ENCODE measurements at places on chromosomes 12 and 14.

DNA sequence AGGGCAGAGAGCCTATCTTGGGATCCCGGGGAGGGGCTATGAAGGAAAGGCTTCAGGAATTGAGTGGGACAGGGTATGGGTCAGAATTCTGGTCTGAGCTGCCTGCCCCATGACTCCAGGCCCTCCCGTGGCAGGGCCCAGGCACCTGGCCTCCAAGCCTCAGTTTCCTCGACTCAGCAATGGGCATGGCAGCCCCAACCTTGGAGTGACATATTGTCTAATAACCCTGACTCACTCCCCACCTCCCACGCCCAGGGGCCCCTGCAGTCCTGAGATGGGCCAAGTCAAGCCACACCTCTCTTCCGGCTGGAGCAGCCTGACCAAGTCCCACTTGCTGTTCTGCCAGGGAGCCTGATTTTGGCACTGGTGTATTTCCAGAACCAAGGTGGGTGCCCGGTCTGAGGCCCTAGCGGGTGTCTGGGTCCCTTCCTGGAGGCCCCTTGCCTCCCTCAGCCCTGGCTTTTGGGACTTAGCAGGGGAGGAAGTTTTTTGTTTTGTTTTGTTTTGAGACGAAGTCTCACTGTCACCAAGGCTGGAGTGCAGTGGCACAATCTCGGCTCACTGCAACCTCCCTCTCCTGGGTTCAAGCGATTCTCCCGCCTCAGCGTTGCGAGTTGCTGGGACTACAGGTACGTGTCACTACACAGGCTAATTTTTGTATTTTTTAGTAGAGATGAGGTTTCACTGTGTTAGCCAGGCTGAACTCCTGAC lies 40.3 kb upstream of the RCOR1 start:
- DNase-seq = no peak

DNA sequence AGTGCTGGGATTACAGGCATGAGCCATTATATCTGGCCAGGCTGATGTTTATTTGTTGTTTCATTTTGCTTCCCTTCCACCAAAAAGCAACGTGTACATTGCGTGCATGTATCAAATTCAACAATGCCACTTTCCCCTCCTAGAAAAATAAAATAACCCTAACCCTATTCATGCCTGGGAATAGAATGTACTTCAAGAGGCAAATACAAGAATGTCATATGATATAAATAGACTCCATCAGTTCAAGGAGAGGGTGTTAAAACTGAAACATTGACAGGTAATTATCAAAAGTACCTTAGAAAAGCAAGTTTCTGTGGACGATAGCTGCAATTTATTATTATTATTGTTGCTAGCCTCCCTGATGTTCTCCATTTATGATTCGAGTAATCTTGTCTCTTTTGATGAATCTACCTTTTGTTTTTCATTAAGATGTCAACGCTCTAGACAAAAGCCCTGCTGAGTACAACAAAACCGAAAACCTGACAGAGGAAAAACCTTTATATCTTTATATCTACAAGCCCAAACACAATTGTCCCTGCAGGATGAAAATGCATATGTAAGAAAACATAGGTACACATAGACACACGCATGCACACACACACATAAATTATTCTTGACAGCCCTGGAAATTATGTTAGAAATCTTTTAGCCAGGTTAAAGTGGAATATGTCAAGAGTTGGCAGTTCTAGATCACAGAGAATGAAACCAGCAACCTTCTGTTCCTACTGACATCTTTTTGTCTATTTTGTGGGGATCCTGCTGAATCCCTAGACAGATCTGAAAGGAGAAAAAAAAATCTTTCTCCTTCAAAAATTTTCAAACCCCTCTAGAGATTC lies 98.9 kb downstream of the BTG1 start:
- DNase-seq = no peak

GRCh38 chr12:10409392-10409791 lies at the start of gene KLRC4:
KLRC4 (minus strand) TSS chr12:10409757; CDS start chr12:10409575, 182 bp downstream.
- DNase-seq = no peak

DNA sequence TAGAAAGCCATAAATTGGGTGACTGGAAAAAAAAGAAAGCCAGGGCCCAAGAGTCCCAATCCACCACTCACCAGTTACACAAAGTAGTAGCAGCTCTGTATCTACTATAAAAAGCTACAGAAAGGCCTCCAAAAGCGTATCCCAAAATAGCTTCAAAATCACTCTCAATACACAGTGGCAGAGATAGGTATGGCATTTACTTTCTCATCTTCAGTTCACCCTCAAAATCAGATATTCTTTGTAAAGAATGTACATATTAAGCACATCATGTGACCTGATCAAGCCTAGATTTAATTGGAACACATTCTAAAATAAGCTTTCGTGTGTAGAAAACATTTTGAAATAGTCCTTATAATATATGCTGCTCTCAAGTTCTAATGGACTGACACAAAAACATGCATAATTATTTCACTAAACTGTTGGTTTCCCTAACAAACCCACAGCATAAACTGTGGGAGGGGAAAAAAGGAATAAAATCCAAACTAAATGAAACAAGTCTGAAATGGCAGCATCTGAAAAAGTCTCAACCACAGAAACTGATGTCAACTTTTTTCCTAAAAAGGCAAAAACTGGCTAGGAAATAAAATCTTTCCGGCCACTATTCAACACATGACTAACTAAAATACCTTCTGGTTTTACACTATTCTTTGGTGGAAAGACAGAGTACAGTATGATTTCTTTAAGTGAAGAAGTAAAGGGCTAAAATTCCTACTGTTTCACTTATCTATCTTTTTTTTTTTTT lies 25.9 kb downstream of the UBE2N start:
- no peak for DNase-seq

DNA sequence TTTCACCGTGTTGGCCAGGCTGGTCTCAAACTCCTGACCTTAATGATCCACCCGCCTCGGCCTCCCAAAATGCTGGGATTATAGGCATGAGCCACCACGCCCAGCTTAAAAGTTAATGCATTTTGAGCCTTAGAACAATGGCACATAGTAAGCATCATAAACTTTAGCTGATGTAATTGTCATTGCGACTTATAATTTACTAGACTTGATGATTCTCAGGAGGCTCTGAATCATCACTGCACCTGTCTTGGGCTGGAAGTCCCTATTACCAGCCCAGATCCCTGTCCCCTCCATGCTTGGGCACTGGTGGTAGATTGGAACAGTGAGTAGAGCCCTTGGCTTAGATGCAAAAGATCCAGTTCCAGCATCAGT lies 26.1 kb downstream of the KMT5A start:
- no peak for DNase-seq

GRCh38 chr14:83196236-83196635 lies 1662.6 kb upstream of the SEL1L start:
- no peak for DNase-seq

DNA sequence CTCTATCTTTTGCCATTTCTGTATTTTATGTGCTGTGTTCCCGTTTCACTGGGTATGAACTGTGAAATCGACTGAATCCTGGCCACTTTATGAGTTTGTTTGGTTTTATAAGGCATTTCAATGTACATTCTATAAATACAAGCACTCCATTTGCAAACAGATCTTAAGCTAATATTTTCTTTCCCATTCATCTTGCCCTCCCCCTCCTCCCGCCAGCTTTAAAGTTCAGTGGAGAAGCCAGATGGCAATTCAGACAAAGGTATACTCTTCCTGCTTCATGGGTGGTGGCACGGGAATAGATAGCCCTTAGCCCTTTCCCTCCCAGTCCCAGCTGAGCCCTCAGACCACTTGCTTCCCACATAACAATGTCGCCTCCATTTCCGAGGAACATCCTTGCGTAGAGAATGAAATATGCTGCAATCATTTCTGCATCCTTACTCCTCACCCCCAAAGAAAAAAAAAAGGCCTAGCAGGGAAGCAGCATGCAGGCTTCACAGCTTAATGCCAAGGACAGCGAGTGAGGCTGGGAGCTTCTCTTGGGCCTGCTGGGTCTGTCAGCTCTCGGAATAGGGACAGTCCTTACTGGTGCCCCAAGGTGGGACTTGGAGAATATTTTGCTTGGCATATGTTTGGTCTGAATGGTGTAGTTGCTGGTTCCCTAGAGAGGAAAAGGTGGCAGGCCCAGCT lies 52.8 kb upstream of the SRSF5 start:
- no peak for DNase-seq

DNA sequence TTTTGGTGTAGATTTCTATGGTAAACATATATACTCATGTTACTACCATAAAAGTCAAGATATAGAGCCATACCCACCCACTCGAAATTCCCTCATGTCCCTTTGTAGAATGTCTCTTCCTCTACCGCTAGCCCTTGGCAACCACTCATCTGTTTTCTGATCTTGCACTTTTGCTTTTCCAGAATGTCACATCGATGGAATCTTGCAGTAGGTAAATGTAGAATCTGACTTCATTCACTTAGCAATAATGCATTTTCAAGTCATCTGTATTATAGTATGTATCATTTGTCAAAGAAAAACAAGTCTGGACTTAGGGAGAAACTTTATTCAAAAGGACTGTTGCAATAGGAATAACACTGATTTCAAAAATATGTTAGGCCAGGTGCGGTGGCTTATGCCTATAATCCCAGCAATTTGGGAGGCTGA lies 19.3 kb upstream of the CLEC2D start:
- peak; percentile 20 for DNase-seq

GRCh38 chr12:122354958-122355641 lies 67.4 kb downstream of the CLIP1 start:
- no peak for DNase-seq

DNA sequence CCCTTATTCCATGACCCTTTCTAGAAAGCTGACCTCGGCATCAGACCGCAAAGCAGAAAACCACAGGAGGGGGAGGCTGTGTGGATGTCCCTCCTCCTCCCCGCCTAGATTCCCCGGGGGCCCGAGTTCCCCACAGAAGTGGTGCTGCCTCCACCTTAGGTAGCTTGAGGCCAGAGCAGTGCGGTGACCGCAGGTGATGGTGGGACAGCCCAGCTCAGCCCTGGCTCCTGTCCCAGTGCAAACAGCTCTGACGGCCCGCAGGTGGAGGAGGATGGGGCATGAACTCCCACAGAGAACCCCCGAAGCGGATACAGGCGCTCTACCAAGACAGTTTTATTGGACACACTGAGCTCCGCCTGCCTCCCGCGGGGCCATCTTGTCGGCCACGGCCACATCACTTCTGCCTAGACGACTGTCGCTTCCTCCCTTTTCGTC lies 19.5 kb downstream of the ARL6IP4 start:
- peak; percentile 56 for DNase-seq

DNA sequence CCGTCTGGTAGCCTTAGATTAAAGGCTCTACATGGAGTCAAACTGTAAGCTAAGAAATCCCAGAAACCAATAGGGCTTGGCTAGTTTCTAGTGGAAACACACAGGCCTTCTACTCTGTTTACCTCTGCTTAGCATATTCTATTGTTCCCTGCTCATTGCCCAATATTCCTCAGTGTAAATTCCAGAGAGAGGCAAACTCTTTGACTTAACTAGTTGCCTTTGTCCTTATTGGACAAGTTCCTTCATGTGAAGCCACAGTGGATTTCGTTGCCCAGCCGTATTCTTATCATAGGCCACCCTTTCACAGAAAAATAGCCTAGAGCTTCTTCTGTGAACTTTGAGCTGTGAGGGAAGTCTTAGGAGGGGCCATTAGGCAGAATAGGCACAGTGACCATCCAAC lies 186.1 kb downstream of the PLCZ1 start:
- DNase-seq = no peak

DNA sequence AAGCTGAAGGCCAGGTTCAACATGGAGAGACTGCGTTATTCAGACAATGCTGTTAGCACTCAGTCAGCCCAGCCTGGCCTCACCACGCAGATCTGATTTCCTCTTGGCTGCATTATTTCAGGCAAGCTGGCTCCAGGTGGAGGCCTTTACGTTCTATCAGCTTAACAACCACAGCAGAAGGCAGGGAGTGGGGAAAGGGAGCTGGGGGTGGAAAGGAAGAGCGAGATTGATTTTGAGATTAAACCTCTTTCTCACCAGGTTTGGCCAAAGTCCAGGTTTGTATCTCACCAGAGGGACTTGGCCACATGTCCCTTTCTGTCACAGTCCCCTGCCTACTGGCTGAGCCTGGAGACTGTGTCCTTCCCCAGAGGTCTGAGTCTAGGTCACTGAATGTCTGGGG lies 543.7 kb upstream of the TMEM132C start:
- DNase-seq = no peak

DNA sequence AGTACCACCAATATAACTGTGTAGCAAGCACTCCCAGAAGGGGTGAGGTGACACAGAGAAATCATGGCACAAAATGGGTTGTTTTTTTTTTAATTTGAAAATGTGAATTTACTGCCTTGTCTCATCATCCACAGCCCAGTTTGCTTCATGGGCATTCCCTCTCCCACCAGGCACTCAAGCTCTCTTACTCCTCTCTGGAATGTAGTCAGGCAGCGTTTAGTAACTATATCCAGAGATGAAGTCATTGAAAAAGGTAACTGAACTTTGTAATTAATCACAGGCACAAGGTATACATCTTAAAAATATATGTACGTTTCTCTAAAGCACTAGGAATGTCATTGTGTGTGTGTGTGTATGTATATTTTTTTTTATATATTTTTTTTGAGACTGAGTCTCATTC lies 91.4 kb downstream of the FAR2 start:
- no peak for DNase-seq

- no peak for DNase-seq
Measured at GRCh38 chr14:104656014-104656714, 33.3 kb upstream of the INF2 start.

DNA sequence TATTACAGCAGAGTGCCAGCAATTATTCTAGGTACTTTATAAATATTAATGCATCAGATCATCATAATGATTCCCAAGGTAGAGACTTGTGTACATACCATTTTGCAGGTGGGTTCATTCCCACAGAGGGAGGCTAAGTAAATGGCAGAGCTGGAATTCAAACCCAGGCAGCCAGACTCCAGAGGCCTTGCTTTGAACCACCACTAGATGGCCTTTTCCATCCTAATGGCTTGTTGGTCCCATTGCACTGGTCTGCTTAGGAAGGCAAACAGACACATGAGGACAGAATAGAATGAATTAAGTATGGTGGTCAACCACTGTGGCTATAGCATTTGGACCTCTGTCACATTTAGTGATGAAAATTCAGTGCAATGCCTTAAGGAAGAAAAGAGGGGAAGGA lies 158.7 kb downstream of the METTL25 start:
- peak; percentile 23 for DNase-seq

- no peak for DNase-seq
Measured at GRCh38 chr14:32637582-32637981, 301.1 kb upstream of the NPAS3 start.

DNA sequence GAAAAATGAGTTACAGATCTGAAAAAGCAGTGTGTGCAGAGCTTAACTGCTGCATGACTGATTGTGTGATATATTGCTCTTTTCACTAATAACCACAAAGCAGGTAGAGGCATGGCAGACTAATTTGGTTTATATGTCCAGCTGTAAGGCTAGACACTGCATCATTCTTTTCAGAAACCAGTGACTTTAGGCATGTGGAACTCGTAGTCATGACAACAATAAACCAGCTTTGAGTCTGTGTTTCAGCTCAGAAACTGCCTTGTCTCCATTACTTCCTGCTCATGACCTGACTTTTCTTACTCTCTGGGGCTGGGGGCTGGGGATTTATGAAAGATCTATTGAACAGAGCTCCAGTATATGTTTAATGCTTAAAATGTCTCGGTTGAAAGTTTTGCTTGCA lies 146.8 kb upstream of the LRIG3 start:
- DNase-seq = peak; percentile 28

- DNase-seq = no peak
Measured at GRCh38 chr12:113796852-113797534, 169.1 kb downstream of the RBM19 start.
